ENCODE measurements at places on chromosomes 1 and 21.

GRCh38 chr1:185349556-185349955 is 32.5 kb upstream of the IVNS1ABP start:
- no peak for DNase-seq

DNA sequence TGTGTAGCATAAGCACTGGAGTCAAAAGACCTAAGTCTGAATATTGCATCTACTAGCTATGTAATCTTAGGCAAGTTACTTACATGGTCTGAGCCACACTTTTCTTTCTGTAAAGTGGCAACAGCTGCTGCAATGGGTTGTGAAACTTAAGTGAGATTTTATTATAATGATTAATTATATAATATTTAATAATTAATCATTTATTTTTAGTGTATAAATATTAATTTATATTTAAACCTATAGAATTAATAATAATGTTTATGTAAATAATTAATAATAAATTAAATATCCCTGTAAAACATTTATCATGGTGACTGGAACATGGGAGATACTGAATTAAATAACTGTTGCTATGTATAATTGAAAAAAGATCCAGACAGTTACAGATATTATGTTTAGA is 180.3 kb downstream of the LRRC40 start:
- DNase-seq, result no peak

DNA sequence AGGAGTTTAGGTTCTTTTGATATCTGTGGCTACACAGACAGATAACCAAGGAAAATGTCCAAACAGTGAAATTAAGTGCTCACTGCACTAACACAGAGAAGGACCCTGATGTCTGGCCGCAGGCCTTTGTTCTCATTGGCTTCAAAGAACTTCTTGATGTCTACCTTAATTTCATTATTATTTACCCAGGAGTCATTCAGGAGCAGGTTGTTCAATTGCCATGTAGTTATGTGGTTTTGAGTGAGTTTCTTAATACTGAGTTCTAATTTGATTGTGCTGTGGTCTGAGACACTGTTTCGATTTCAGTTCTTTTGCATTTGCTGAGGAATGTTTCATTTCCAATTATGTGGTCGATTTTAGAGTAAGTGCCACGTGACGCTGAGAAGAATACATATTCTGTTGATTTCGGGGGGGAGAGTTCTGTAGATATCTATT is 15.2 kb upstream of the LGALS8 start:
- DNase-seq, result no peak

- no peak for DNase-seq
These were observed 1.4 kb downstream of the LDLRAD1 start for GRCh38 chr1:54016343-54017282.

DNA sequence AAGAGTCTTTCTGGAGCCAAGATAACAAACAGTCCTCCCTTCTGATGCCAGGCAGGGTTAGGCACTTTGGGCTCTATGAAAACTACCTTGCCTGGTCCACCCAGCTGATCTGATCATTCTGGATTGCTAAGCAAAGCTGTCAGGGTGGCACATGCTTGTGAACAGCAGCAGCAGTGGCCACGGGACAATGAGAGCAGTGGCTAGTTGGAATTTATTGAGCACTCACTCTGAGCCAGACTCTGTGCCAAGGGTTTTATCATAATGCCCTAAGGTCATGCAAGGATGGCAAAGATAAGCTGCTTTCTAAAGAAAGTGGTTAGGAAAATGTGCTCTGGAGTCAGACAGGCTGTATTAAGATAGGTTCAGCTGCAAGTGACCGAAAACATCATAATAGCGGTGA is 390.4 kb upstream of the VAMP3 start:
- no peak for DNase-seq

DNA sequence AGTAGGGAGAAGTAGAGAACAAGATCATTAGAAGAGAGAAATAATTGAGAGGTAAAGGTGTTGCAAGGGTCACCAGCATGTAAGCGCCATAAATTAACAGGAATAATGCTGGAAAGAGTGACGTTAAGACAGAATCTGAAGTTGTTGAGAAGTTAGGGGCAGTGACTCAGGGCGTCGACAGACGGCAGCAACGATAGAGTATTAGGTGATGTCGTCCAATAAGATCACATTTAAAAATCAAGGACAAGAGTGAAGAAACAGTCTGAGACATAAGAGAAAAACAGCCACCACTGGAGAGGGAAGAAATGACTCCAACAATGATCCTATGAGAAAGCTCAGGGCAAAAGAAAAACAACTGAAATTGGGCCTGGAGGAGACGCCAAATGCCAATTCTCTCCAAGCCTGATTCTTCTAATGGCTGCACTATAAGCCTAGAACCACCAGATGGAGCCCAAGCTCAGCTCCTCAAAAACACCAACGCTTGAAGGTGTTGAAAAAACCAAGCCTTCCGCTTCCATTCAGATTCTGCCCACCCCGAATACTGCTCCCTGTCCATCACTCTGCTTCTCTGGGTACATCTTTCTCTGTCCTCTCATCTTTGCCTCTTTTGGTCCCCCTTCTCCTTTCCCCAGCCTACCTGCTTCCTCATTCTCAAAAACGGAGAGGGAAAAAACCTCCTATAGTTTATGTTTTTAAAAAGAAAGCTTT is 70.0 kb downstream of the LUZP1 start:
- peak; percentile 8 for DNase-seq

DNA sequence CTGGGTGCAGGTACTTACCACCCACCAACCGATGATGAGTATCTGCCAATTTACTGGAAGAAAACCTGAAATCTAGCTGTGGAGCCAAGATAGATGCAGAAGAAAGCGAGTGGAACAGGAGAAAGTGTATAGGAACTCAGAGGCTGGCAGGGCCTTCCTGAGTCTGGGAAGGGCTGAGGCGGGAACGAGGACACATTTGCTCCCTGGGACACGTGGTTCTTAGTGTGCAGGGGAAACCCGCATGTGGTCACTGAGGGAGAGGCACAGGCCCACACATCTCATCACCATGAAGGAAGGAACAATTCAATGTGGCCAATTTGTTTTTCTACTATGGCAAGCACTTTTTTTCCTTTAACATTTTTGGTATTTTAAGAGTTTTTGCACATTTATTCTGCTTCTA is 8.2 kb downstream of the RYR2 start:
- no peak for DNase-seq

GRCh38 chr21:27062443-27062842 is 95.6 kb upstream of the ADAMTS5 start:
- DNase-seq, result no peak

DNA sequence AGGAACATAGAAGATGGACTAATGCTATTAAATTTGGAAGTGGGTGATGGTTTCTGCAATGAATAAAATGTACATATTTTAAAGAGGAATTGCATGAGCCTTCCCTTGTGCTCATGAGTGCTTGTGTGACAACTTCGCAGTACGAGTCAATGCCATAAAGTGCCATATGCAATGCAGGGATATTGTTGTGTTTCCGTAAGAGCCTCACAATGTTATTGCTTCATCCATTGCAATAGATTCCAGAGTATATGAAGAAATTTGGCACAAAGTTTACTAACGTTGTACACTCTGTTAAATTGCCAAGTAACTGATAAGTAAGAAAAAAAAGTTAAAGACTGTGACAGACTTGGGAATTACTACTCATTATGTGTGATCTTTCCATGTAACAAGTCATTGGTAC is 22.3 kb downstream of the BTG3 start:
- DNase-seq, result no peak

DNA sequence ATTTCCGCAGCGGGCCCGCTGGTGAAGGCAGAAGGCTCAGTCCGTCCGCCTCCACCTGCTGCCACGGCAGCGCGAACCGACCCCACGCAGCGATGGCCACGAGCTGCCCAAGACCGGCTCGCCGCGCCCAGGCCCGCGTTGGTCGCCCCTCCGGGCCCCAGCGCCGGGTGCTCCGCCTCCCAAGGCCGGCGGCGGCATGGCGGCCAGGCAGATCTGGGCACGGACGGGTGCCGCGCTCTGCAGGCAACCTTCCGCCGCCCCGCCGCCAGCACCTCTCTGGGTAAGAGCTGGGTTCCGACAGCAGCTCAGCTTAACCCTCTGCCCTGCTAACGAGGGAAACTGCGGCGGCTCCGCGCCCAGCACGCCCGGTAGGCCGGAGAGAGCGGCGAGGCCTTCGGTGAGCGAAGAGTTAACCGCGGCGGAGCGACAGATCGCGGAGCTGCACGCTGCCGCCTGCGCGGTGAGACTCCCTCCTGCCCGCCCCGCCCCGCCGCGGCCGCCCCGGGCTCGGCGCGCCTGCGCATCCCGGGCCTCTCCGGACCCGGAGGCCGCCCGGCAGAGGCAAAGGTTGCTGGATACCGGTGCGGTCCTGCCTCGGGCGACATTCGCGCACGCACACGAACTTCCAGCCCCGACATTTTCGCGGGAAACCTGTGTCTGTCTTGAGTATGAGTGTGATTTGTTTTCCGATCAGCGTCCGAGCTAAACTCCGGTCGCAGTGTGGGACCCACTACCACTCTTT is at the start of gene C1orf53:
C1orf53 (plus strand) TSS at position 177 of the 742 bp plus-strand sequence; CDS start at position 197, 20 bp downstream.
- peak; percentile 50 for DNase-seq

DNA sequence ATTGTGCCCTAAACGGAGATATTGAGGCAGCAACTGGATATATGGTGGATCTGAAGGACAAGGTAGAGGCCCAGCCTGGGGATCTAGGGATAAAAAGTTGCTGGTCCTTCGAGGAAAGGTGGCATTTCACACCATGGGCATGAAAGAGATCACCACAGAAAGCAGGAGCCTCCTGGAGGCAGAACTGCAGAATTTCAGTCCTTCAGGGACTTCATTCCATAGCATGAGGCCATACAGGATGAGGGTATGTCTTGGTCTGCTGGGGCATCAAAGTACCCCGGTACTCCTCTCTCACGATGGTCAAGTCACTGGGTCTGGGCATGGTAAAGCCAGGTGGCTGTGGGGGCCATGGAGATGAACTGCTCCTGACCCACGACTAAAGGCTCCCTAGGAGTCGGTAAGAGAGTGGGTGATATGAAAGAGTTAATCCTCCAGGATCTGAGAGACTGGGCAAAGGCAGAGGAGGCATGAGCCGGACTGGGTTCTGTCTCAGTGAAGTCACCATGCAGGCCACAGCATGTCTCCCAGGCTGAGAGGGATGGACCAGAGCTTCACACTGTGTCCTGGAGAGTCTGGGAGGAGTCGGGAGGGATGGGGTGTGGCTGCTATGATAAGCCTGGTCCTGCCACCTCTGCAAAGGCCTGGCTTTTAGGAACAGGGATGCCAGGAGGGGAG is 5.8 kb upstream of the SPRR5 start:
- DNase-seq, result no peak

DNA sequence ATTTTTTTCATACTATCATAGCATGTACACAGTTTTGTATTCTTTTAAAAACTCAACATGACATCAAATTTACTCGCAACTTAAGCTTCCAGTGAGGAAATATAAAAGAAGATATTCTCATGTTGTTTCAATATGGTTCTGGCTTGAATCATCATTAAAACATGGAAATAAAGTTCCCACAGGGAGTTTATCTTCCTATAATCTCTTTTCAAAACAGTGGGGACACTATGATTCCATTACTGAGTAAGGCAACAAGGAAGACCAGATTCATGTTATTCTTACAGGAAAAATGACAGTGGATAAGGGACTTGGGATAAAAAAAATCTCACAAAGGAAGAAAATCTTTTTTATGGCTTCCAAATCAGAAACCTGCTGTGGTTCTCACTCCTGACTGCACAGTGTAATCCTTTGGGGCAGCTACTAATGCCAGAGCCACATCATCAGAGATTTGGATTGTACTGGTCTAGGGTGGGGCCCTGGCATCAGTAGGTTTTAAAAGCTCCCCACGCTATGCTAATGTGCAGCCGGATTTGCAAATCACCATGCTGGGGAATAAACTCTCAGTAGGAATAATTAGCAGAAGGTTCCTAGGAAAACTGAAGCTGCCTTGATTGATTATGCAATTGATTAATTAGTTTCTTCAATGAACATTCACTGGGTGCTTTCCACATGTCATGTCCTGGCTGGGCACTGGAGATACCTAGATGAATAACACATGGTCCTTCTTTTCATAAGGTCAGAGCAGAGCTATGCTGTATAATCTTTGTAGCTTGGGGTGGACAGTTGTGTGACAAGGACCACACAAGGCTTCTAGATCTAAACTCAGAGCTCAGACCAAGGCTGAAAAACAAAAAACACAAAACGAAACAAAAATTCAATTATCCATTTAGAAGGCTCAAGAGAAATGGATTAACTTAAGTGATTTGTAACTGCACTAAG is 71.1 kb upstream of the C8B start:
- DNase-seq, result no peak

GRCh38 chr1:182972829-182973228 is 19.9 kb upstream of the SHCBP1L start:
- no peak for DNase-seq

DNA sequence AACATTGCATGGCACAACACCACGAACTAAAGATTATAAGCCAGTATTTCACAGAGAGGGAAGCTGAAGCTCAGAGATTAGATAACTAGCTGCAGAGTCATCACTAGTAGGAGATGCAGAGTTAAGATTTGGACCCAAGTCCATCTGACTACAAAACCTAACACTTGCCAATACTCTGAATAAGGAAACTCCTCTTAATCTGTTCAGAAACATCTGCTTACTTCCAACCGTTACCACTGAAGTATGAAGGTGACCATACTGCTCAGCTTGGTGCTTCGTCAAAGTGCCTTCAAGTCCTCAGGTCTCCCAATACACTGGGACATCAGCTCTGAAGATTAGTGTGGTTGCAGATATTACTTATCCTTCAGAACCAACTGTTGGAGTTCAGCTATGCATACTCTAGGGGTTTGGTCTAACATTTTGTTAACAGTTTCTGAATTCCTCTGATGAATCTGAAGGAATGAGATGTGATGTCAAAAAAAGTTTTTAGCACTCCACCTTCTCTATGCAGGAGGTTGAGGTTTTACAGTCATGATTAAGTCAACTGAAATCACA is 179.6 kb downstream of the TPR start:
- no peak for DNase-seq

GRCh38 chr1:197319631-197320030 is 51.6 kb downstream of the CRB1 start:
- DNase-seq, result no peak

DNA sequence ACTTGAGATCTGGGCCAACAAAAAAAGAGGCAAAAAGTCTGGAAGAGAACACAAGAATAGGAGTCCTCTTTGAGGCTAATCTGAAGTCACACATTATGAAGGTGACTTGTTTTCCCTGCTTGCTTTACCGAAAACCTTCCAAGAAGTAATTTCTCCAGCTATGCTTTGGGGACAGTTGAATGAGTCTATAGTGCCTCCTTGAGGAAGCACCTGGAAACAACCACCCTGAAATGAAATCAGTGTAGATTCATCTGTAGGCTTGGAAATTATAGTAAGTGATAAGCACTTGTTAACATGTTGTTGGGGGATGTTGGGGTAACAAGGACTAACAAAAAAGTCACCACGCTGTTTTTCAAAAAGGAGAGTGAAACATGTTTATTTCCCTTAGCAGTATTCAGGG is 23.4 kb upstream of the RPTN start:
- DNase-seq, result no peak

GRCh38 chr1:97906567-97907241 is 14.1 kb downstream of the DPYD start:
- DNase-seq, result peak; percentile 21

DNA sequence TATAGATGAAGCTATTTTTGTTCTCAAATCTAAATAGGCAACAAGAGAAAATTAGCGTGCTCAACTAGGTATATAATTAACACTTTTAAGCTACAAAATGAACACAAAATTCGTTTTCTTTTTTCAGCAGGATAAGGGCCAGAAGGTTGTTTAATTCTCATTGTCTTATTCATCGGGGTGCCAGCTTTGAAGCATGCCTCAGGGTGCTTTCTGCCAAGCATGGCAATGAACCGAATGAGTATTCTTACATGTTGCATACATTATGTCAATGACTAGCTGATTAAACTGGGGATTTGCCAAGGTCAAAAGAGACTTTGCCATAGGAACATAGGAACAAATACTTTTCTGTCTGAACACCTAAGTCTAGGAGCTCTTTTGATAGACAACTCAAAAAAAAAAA is 102.0 kb upstream of the MAP1LC3C start:
- peak; percentile 43 for DNase-seq

GRCh38 chr1:181318022-181318857 is 165.1 kb upstream of the CACNA1E start:
- no peak for DNase-seq

Measured in NCI-H1436 treated with DMSO at 0.1 percent for 48 hours (cell line).